ENCODE measurements at places on chromosomes 12 and 14.

DNA sequence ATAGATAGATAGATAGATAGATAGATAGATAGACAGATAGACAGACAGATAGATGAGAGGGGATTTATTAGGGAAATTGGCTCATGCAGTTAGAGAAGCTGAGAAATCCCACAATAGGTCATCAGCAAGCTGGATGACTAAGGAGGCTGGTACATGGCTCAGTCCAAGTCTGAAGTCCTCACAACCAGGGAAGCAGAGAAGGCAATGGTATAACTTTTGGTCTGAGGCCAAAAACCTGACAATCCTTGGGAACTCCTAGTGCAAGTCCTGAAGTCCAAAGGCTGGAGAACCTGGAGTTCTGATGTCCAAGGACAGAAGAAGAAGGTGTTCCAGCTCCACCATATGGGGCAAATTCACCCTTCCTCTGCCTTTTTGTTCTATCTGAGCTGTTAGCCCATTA, 517.6 kb upstream of the ATP2B1 start:
- no peak for DNase-seq

GRCh38 chr14:93084866-93085857, 30.6 kb downstream of the ITPK1 start:
- DNase-seq: no peak

DNA sequence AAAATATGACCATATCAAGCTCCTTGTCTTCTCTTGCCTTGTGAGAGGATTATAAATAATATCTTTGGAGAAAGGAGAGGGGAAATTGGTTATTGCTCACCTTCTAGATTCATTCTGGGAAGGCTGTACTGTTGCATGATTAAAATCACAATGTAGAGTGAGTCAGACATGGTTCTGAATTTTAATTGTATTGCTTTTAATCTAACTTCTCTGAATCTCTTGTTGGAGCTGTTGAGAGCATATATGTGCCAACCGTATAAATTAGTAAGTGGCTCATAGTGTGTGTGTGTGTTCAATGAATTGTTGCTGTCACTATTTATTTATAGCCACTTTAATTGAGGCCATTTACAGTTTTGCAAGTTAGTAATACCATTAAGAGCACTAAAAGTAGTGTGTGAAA, 56.1 kb downstream of the KCNJ8 start:
- DNase-seq: no peak

- no peak for DNase-seq
These were observed 15.4 kb downstream of the TRIM9 start for GRCh38 chr14:51079489-51079888.

GRCh38 chr12:61780435-61780834, 479.8 kb upstream of the USP15 start:
- DNase-seq: no peak

GRCh38 chr12:96828169-96828789, 78.8 kb upstream of the NEDD1 start:
- DNase-seq: no peak

DNA sequence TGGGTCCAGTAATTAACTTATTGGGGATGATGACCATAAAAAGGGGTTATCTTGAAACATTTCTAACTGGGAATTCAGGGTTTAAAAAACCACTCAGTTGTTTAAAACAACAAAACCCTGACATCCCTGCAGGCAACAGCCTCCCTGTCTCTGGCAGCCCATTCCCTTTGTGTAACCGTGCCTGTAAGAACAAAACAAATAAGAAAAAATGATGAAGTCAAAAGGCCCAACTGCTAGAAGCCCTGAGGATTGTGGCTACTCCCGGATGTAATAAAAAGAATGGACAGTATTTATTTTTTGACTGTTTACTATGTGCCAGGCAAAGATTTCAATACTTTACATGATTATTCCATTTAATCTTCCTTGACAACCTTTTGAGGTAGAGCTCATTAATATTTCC, 75.3 kb downstream of the TMCC3 start:
- no peak for DNase-seq

- no peak for DNase-seq
These were observed 23.8 kb upstream of the PHC1 start for GRCh38 chr12:8890313-8891085.

DNA sequence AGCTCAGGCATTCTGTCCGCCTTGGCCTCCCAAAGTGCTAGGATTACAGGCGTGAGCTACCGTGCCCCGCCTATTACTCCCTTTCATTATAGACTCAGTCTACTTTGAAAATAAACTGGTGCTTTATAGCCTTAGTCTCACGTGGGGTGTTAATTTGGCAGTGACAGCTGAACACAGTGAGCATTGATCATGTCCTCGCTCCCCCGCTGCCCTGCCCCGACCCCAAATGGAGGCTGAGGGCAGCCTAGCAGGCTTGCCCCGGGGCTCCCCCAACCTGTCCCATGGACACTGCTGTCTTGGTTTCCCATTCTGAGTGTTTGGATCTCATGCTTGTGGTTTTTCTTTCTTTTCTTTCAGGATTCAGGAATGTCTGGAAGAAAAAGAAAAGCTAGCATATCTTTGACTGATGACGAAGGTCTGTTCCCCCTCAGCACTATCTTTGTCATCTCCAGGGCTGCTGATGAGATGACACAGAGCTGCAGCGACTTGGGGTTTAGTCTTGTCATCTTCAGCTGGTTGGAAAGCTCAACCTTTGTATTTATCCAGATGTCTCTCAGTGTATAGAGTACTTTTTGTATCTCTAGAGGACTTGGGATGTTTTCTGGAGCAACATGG, 42.2 kb downstream of the EP400 start:
- no peak for DNase-seq

DNA sequence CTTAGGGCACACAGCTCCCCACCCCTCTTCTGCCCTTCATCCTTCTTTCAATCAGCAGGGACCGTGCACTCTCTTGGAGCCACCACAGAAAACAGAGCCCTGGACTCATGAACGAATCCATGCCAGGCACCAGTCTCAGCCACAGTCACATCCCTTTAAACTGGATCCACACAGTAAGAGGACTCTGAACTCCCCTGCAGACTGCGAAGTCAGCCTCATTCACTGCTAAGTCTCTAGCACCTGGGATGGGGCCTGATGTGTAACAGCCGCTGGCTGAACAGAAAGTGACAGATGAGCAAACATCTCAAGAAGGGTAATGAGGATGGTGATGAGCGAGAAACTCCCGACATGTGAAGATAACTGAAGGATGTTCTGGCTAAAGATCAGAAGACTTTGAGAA, 45.8 kb upstream of the IQSEC3 start:
- DNase-seq: no peak

- no peak for DNase-seq
These were observed 428.5 kb downstream of the ADAMTS20 start for GRCh38 chr12:43123461-43123860.

- no peak for DNase-seq
These were observed 117.6 kb downstream of the SLC25A47 start for GRCh38 chr14:100440758-100441203.

- DNase-seq: no peak
These were observed 737 bp downstream of the SPX start for GRCh38 chr12:21526721-21527345.

GRCh38 chr12:58117667-58118066, 176.3 kb downstream of the ATP23 start:
- no peak for DNase-seq

DNA sequence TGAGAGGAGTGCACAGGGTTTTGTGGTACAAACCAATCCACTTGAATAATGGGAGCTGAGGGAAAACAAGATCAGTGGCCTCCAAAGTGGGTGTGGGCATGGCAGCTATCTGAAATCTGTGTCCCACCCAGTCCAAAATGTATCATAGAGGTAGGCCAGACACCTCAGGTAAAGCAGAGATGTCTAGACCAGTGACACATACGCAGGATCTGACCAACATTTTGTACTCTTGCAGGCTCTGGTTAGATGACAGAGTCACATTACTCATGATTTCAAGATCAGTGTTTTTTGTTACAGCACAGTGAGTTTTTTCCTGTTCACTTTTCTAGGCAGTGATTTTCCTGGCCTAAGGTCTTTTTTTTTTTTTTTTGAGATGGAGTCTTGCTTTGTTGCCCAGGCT, 211.8 kb downstream of the PCNX1 start:
- DNase-seq: no peak

DNA sequence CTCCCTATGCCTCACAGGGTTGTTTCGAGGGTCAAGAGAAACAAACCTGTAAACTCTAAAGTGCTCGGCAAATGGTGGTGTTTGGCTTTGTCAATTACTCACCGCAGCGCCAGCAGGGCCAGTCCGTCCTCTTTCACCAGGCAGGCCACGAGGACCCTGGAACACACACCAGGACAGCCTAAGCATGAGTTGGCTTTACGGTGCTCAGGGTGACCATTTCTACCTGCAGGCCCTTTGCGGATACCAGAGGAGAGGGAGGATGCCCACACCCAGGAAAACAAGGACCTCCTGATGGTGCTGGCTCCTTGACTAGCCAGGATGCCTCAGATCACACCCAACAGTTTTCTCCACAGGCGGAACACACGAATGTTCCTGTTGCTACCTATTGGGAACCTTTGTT, 11.5 kb downstream of the COL2A1 start:
- no peak for DNase-seq

- no peak for DNase-seq
These were observed 97.6 kb downstream of the GCH1 start for GRCh38 chr14:54805070-54805444.

DNA sequence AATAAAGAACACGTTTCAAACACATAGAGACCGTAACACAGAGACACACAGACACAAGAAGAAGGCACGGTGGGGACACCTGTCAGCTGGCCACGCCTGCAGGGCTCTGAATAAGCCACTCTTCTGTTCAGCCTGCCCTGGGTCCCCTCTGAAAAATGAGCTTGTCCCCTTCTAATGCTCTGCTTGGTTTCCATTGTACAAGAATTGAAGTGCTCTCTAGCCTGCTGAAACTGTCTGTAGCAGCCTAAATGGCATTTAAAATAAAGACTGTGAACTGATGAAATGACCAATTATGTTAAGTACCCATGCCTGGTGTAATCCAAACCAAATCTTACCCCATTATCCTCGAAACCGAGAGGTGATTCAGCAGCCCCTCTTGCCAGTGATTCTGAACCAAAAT, 139.8 kb downstream of the FOXN3 start:
- DNase-seq: no peak

DNA sequence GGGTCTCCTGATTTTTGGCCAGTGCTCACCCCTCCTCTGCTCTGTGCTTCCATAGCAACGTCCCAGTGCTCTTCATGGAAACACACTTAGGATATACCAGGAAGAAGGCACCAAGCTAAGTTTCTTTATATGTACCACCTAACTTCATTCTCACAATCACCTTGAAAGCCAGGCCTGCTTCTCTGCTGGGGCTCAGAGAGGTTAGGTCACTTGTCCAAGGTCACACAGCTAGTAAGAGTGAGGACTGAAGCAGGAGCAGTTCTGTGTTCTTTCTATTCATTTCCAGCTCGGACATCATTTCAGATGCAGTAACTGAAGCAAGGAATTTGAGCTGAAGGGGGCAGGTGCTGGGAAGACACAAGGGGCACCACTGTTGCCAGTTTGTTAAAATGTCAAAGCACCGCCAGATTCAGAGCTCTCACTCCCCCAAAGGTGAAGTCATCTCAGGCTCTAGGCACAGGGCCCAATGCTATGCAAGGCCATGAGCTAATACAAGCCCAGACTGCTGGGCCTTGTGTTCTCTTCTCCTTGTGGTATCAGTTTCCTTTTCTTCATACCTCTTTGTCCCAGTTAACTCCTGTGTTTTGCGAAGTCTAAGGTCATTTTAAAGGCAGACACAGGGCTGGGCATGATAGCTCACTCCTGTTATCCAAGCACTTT, 19.7 kb upstream of the YY1 start:
- no peak for DNase-seq

DNA sequence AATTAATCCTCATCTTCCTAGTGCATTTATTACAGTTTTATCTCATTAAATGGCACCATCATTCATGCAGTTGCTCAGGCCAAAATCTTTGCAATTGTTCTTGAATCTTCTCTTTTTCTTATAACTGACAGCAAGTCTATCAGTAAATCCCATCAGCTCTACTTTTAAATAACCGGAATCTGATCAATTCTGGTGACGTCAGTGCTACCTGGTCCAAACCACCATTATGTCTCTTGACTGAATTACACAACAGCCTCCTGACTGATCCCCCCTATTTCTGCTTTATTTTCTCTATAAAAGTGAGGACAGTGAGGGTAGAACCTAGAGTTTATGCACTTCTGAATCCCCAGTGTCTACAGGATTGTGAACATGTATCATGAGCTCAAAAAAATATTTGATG, 787.4 kb downstream of the AACS start:
- DNase-seq: no peak

- DNase-seq: no peak
These were observed 21.1 kb upstream of the PITPNM2 start for GRCh38 chr12:123171967-123172366.

- no peak for DNase-seq
These were observed 54.2 kb downstream of the CHST11 start for GRCh38 chr12:104510873-104511440.

DNA sequence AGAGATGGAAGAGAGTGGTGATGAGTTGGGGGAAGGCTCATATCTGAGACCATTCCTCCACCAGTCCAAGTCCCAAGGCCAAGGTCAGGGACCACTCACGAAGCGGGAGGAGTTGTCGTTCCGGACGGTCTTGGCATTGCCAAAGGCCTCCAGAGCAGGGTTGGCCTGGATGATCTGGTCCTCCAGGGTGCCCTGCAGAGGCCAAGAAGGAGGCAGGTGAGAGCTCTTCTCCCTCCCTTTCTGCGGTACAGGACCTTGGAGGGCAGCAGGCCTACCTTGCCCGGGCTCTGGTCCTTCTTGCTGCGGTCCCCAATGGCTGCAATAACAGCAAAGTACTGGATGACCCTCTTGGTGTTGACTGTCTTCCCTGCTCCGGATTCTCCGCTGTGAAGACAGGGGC, 4.0 kb downstream of the MYH7 start:
- no peak for DNase-seq

- no peak for DNase-seq
These were observed 37.5 kb downstream of the SLC38A4 start for GRCh38 chr12:46788072-46788887.

DNA sequence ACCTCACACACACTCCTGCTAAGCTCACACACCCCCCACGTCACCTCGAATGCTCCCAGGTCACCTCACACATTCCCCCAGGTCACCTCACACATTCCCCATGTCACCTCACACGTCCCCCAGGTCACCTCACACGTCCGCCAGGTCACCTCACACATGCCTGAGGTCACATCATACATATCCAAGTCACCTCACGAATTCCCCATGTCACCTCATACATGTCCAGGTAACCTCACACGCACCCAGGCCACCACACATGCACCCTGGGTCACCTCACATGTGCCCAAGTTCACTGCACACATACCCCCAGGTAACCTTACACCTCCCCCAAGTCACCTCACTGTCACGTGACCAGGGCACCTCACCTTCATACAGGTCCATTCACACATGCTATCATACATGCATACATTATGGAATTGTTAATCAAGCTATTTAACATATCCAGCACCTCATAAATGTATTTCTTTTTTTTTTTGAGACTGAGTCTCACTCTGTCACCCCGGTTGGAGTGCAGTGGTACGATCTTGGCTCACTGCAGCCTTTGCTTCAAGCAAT, 640.3 kb downstream of the TMEM121 start:
- no peak for DNase-seq

- DNase-seq: no peak
These were observed 35.2 kb upstream of the DLK1 start for GRCh38 chr14:100691395-100692056.

Data from GM06990 (cell line).